ENCODE measurements at places on chromosomes 13 and 19.

DNA sequence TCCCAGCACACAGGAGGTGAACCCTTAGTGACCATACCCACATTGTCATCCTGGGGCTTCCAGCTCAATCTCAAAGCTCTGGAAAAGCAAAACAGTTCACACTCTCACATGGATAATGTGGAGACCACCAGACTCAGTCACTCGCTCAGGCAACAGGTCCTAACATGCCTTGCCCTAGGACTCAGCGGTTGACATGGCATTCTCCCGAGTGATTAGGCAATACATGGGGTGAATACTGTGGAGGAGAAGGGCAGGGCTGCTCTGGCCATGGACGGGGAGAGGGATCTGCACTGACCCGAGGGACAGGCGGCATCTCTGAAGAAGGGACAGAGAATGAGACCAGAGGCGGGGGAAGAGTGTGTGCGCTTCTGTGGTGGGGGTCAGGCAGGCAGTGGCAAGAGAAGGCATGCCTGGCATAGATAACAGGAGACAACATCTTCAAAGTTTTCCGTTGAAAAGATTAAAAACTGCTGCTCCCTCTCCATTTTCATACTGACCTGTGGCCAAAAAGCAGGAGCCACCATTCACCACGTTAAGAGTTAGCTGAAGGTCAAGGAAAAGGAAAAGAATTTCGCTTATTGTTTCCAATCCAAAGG is 44.5 kb upstream of the EPHX3 start:
- no peak for DNase-seq

- no peak for DNase-seq
Measured at GRCh38 chr13:27194895-27195764, 23.5 kb upstream of the USP12 start.

GRCh38 chr13:75760131-75761021 is 124.2 kb downstream of the LMO7 start:
- no peak for DNase-seq

DNA sequence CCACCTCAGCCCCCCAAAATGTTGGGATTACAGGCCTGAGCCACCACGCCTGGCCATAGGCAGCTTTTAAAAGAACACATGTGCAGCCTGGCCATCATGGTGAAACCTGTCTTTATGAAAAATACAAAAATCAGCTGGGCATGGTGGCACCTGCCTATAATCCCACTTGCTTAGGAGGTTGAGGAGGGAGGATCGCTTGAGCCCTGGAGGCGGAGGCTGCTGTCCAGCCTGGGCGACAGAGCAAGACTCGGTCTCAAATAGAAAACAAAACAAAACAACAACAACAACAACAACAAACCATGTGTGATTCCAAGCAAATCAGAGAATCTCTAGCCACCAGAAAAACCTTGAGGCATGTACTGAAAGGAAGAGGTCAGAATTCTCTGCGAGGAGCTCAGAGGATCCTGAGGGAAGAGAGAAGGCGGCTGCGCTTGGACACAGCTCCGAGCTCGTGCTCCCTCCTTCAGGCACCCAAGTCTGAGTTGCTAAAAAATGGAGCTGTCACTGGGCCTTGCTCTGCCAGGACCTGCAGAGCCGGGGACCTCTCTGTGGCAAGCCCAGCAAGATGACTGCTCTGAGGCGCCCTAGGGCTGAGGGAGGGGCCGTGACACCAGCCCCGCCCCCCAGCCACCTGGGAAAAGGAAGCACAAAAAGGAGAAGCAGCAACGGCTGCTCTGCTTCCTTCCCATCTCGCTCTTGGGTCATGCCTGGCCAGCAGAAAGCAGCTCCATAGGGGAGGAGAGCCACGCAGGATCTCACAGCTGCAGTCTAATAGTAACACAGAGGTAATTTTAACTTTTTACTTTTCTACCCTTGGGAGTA is at the start of gene ARL11:
Gene ARL11 (plus strand): TSS at position 677 of the 822 bp plus-strand sequence. CDS start 1,941 bp downstream, outside the sequence.
- peak; percentile 27 for DNase-seq

DNA sequence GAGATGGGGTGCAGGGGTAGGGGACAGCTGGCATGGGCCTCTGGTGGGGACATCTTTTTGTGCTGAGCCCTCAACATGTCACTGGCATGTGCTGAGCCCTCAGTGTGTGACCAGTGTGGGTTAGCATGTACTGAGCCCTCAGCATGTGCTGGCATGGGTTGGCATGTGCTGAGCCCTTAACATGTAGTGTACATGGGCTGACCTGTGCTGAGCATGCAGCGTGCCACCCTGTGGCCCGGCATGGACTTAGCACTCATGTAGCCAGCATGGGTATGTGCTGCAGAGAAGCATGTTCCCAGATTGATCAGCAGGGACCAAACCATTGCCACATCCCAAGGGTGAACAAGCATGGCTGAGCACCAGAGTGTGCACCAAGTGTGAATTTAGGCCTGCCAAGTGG is 11.5 kb downstream of the HIPK4 start:
- DNase-seq = no peak

DNA sequence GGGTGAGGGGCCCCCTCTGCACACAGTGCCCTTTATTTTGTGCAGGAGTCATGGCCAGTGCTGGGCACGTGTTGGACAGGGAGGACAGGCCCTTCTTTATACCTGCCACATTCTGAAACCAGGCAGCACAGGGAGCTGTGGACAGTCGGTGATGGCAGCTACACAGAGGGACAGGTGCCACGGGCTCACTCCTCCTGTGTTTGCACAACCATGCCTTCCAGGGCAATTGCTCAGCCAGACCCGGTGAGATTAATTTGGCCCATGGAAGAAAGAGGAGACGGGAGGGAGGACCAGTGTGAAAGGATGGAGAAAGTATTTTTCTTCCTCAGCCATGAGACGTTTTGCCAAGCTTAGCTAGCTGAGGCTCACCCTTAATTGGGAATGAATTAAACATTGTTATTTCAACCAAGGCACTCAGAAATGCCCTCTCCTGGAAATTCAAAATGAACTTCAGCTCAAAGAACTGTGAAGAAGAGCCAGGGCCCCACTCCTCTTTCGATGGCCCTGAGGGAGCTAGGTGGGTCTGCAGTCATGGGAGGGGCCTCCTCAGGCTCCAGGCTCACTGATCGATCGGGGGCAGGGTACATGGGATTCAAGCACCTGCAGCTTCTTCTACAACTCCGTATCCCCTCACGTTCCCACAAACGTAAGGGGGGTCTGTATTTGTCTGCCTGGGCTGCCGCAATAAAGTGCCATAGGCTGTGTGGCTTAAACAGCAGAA is 41.2 kb downstream of the SHISA2 start:
- no peak for DNase-seq

- DNase-seq = no peak
Measured at GRCh38 chr19:13574933-13575332, 68.7 kb upstream of the CACNA1A start.

- no peak for DNase-seq
Measured at GRCh38 chr13:33229446-33230177, 55.9 kb downstream of the STARD13 start.

DNA sequence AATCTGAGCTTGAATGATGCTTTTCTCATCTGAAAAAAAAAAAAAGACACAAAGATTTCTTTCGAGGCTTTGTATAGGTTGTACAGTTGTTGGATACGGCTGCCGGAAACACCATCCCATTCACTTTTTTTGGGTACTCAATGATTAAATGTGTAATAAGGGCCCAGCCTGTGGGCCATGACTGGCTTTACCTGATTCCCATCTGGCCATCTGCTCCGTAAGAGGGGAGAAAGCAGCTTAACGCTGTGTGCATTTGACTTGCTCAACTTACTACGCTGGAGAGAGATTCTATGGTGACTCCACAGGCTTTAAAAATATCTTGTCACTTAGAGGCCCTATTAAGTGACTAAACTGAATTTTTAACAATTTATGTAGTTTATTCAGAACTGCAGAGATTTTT is 731 bp downstream of the ZNF558 start:
- no peak for DNase-seq

DNA sequence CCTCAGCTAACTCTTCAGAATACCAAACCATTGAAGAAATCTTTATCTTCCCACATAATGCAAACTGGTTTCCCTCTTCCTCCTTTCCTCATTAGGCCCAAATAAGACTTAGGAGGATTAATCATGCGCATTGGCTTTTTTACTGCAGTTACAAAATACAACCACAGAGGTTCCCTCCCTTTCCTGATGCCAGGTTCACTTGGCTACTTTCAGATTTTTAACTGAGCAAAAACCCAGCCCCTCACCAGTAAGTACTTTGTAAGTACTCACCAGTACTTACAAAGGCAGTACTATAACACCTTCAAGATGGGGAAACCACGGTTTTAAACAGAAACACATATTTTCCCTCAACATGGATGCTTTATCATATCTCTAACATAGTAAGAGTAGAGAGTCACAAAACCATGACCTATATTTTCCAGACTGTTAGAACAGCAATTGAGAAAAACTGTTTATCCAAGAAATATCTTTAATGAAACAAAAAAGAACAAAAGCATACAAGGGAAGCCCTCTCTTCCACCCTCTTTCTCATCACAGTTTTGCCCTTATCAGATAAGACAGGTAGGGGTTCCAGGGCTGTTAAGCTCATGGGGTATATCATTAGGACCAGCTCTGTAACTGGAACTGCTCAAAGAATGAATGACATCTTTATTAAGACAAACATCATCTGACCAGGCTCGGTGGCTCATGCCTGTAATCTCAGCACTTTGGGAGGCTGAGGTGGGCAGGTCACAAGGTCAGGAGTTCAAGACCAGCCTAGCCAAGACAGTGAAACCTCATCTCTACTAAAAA is 12.7 kb downstream of the FOXO1 start:
- no peak for DNase-seq

GRCh38 chr19:28542394-28543243 is 670.3 kb downstream of the UQCRFS1 start:
- DNase-seq = no peak

DNA sequence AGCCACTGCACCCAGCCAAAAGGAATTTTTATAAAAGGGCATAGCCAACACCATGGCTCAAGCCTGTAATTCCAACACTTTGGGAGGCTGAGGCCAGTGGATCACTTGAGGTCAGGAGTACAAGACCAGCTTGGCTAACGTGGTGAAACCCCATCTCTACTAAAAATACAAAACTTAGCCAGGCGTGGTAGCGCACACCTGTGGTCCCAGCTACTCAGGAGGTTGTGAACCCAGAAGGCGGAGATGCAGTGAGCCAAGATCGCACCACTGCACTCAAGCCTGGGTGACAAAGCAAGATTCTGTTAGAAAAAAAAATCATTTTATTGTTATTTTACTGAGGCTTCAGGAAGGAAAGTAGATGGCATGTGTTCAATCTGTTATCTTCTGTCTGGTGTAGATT is 31.3 kb upstream of the FOXO1 start:
- DNase-seq = no peak

DNA sequence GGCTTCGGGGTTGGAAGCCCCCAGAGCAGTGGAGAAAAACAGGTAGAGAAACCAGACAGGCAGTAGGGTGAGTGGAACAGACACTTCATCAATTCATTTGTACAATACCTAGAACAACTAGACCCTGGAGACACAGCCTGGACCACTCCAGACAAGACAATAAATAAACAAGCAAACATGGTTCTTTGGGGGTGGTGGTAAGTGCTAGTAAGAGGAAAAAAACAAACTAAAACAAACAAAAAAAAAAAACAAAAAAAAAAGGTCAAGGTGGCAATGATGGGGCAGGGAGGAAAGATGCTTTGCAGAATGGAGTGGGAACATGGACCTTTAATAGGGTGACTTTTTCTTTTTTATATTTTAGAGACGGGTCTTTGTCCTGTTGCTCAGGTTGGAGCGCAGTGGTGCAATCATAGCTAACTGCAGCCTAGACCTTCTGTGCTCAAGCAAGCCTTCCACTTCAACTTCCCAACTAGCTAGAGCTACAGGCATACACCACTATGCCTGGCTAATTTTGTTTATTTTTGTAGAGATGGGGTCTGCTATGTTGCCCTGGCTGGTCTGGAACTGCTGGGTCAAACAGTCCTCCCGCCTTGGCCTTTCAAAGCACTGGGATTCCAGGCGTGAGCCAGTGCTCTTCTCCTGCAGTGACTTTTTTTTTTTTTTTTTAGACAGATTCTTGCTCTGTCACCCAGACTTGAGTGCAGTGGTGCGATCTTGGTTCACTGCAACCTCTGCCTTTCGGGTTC is 3.1 kb downstream of the JUNB start:
- DNase-seq = no peak

DNA sequence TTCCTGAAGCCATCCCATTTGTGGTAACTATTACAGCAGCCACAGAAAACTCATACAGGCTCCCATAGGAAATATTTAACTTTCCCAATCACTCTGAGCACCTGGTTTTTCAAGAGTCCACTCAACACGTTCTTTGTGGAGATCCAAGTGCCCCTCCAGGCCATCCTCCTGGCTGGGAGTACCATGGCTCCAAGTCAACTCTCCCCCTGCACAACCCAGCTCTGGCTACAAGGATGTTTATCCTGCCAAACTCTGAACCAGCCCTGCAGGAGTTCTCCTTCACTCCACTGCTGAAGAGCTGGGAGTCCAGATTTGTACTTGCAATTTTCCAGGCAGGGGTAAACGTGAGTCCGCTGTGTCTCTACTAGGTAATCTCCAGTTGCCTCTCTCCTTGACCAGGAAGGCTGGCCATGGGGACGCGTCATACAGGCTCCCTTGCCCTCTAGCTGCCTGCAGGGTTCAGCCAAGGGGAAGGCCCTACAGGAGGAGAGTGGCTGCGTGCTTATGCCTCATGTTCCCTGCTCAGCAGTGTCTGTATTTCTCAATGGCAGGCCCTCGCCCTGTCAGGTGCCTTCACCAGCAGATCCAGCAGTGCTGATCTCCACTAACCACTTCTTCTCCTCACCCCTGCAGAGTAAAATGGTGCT is 29.9 kb upstream of the ARGLU1 start:
- DNase-seq = no peak

DNA sequence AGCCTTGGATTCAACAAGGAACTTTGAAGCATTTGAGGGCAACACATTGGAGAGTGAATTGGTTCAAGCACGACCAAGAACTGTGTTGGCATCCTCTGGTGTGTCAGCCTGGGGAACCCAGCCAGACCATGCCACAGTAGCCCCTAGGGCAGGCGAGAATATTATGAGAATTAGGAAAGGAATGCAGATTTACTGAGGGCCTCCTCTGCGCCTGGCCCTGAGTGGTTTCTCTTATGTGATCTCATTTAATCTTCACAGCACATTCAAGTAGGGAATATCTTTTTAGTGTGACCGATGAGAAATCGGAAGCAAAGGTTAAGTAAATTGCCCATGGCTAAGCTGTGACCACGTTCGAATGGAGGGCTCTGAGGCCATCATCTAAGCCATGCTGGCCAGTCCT is 15.3 kb upstream of the ERICH6B start:
- no peak for DNase-seq

- no peak for DNase-seq
Measured at GRCh38 chr19:30388819-30389218, 16.6 kb downstream of the ZNF536 start.

- DNase-seq = peak; percentile 34
Measured at GRCh38 chr19:40716031-40716481, 630 bp downstream of the COQ8B start.

Measured in activated effector memory CD4-positive, alpha-beta T cell treated with Interleukin-2 at 50 U/mL for 16 hours (primary cell).